ENCODE measurements at places on chromosomes 6 and 20. TPM values are rescaled to one million over a fixed set of nuclear protein-coding genes. Genes with fewer than 3 reads are reported as not detected.

Gene HSPA1L
- total RNA-seq = 2.5 TPM

Gene DDX43
- 0.42 TPM for total RNA-seq

Gene UCKL1
- total RNA-seq = 20.1 TPM

Gene DDX27
- 17.9 TPM for total RNA-seq

Gene PAQR8
- total RNA-seq = 15.4 TPM
